Astrocyte of the cerebellum (primary cell): ENCODE measurements at places on chromosomes 4 and X.

GRCh38 chrX:7586126-7586525, 256.8 kb upstream of the VCX start:
- DNase-seq, result peak; percentile 9

GRCh38 chrX:19593690-19594089, 78.4 kb upstream of the MAP3K15 start:
- peak; percentile 35 for DNase-seq

DNA sequence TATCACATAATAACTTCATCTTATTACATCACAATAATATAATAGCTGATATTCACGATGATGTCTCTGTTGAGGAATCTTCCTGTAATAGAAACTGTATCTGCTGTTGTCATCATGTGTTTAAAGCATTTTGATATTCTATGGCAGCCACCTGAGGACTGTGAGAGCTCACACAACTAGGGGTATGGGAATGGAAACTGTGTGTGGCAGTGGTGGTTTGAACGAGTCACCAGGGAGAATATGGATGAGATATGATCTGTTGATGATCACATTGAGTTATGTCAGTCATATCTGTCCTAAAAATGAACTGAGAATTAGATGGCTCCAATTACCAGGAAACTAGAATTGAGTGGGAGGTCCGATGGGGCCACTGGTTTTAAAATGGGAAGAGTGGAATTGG, 169.6 kb downstream of the MID1IP1 start:
- no peak for DNase-seq

DNA sequence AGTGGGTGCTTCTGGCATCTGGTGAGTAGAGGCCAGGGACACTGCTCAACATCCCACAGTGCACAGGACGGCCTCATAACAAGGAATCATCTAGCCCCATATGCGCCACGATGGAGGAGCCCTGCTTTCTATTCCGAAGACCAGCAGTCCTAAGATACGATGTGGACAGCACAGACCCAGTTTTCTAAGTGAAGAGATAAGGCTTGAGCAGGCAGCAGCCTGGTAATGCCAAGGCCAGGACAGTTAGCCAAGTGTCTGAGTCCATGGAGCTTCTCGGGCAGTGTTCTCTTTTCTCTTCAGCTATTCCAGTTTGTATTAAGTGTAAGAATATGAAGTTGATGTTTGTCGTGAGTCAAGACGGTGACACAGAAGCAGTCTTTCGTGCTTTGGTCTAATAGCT, 112.7 kb downstream of the TBL1X start:
- no peak for DNase-seq

GRCh38 chr4:153790962-153791551, 2.2 kb upstream of the SFRP2 start:
- DNase-seq, result no peak

- no peak for DNase-seq
Observed at GRCh38 chr4:2925931-2926860, 37.0 kb downstream of the NOP14 start.

- peak; percentile 93 for DNase-seq
Observed at GRCh38 chr4:148441986-148442831, at the start of gene NR3C2. NR3C2 (minus strand) TSS chr4:148442414.

DNA sequence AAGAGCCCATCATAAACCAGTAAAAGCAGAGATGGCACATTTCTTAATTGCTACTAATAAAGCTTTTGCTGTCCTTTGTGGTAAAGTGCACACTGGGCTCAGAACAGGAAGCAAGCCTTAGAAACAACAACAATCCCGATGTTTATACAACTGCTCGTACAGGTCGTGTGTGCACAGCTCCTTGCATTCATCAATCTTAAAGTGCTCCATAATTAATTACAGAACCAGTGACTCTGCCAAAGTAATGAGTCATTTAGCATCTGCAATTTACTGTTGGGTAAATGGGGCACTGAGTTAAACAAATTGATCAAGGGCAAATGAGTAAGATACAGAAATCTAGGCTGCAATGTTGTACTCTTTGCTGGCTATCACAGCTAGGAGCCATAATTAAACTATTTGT, 61.3 kb upstream of the TXK start:
- peak; percentile 34 for DNase-seq

- no peak for DNase-seq
Observed at GRCh38 chrX:38181357-38181756, 39.3 kb downstream of the SRPX start.

- DNase-seq, result no peak
Observed at GRCh38 chr4:172815499-172816164, 353.0 kb upstream of the GALNT7 start.

DNA sequence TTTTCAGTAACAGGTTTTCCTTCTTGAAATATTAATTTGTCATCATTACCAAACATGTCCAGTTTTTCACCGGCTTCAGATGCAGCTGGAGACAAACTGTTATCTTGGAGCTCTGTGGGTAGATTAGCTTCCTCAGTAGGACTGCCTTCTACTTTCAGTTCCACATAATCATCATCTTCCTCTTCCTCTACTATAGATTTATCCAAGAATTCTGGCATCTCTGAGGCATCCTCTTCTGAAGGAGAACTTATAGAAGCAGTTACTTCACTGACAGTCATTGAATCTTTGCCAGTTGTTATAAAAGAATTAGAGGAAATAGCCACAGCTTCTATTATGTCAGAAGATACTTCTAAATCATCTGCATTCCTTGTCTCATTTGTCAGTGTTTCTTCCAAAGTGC, 162.9 kb downstream of the LRBA start:
- no peak for DNase-seq

DNA sequence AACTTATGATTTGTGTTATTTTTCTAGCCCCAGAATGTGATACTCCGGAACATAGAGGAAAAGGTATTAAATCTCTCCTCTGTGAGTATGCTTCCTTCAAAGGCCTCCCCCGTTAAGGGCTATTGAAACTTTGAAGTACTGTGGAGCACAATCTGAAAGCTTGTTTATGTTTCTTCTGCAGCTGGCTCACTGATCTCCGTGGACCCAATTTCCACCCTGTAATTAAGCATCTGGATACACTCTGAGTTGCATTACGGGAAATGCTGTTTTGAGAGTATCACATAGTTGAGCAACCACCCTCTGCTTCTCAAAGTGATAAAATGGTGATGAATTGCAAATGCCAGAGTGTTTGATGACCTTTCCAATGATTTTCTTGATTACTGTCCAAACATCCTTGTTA, 296.8 kb upstream of the PABPC5 start:
- DNase-seq, result no peak

DNA sequence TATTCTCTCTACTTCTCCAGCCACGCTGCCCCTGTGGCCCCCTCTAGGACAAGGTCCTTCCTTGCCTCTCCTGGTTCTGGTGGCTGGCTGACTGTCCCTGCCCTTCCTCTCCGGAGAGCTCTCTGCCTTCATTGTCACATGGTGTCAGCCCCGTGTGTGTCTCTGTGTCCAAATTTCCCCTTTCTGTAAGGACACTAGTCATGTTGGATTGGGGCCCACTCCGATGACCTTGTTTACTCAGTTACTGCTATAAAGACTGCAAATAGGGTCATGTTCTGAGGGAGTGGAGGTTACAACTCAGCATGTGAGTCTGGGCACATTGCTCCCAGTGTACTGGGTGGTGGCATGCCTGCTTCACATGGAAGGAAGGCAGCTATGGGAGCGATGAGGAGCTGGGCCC, 129.5 kb upstream of the PSAPL1 start:
- DNase-seq, result no peak

- no peak for DNase-seq
Observed at GRCh38 chrX:23815376-23815775, 32.4 kb downstream of the SAT1 start.

DNA sequence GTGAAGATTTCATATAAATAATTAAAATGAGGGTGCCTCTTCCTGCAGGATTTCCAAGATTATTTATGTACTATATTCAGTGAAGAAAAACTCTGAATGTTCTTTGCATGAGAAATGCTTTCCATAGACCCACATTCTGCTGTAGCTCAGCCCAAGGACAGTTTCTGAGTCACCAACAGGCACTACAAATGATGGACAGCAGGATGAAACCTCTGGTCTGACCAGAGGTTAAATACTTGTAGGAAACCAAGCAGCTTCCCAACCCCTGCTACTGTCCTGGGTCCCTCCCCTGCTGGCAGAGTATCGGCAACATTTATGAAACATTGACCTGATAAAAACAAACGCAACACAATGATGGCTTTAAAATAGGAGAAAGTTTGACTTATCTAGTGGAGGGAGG, 73.1 kb downstream of the CXXC4 start:
- no peak for DNase-seq

DNA sequence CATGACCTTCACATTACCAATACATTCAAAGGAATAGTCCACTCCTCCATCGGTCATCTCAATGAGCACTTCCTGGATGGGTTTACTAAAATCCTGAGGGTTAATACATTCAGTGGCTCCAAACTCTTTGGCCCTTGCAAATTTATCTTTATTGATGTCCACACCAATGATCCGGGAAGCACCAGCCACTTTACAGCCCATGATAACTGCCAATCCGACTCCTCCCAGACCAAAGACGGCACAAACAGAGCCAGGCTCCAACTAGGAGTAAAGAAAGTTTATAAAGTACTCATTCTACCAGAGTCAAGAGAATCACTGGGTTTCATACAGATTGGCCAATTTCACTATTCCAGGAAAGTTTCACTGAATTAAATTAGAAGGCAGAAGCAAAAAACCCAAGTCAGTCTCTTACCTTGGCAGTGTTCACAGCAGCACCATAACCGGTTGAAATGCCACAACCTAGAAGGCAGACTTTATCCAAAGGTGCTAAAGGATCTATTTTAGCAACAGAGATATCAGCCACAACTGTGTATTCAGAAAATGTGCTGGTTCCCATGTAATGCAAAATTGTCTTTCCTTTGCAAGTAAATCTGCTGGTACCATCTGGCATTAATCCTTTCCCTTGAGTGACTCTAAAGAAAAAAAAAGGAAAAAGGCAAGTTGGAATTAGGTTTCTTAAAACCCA, 12.2 kb downstream of the ADH5 start:
- no peak for DNase-seq

GRCh38 chr4:13584481-13584880, 40.2 kb upstream of the NKX3-2 start:
- no peak for DNase-seq

DNA sequence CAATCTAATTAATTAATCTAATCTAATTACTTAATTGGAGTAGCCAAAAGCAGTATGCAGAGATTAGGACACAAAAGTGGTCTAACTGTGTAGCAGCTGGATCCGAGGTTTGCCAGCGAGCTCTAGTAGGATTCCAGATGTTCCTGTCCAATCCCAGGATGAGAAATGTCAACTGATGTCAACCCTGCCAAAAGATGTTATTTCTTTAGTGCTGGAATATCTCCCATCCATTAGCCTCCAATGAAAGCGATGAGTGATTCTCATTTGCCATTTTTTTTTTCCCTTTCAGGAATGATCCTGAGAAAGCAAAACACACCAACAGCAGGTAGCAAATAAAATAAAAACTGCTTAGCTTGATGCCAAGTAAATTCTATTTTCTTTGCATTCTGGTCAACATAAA, 372.9 kb downstream of the STIM2 start:
- no peak for DNase-seq

DNA sequence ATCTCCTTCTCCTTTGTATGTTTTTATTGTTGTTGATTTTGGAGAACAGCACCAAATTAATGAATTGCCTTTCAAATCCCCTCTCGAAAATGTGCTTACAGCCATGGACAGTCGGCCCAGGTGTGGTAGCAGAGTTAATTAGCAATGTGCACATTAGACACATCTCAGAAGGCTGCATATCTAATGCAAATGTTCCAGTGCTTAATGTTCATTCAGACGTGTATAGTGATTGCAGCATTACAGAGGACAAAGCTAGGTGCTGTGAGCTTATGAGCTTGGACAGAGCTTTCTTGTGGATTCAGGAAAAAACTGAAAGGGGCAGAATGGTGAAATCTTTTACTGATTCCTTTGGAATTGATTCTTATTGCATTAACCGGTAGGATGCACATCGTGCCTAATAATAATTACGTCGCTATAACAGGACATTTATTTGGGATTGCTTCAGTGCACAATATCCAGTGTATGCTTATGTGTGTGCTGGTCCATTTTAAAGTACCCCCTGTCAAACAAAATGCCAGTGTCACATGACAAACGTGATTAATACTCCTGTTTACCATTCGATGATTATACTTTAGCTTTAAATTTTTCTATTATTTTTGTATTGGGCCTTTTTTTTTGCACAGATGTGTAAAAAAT, 552.9 kb upstream of the EPHA5 start:
- no peak for DNase-seq

DNA sequence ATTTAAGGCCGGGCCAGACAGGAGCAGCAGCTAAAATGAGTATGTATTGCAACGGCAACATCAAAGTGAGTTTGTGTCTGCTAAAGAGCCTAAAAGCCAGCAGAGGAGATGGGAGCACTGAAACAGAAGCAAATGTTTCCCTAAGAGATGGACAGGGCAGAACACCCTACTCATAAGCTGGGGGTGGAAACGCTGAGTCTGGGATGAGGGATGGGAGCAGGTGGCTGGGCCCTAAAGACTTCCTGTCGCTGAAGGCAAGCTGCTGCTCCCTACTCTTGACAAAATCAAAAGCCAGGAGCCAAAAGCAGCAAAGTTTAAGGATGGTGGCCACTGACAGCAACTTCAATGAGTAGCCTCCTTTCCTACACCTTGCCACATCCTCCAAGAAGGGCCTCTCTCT, 40.6 kb upstream of the NAP1L5 start:
- no peak for DNase-seq

GRCh38 chr4:146004730-146005129, 66.1 kb upstream of the ZNF827 start:
- DNase-seq, result no peak

DNA sequence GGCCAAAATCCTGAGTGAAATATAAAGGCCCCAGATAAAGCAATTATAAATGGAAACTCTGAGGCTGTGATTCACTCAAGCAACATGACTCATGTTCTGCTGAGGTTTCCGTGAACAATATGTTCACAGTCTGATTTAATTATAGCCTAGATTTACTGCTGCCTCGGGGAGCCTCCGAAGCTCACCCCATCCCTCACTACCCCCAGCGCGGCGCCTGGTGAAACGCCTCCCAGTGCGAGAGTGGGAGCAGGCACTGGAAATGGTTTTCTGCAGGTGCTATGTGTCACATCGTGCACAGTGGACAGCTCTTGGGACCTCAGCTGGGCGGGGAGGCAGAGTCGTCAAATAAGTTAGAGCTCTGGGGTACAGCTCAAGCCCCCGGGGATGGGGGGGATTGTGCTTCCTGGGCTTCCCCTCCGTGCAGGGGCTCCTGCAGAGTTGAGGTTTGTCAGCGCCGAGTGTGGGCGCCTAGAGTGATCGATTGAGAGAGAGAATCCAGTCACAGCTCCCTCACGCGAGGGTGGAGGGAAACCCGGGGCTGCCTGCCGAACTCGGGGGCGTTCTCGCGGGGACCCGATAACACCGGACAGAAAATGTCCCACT, 110.6 kb downstream of the PHKA2 start:
- peak; percentile 66 for DNase-seq

- DNase-seq, result no peak
Observed at GRCh38 chr4:113043591-113043990, 5.9 kb upstream of the ANK2 start.

DNA sequence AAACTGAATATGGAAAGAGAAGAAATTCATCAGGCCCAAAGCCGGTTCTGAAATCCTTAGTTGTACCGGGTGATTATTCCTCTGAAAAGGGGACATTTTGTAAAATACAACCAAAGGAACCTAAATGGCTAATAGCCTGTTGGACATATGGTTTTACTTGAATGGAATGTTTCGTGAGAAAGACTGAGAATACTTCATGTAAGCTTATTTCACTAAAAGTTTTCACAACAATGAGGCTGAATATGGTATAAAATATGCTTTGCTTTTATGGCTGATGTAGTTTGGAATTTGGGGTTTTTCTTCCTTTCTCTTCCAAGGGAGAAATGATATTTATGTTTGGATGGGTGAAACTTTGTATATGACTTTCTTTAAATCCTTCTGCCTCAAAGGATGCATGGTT, 2.7 kb downstream of the GRIA3 start:
- no peak for DNase-seq

GRCh38 chr4:64889906-64890610, 480.8 kb upstream of the TECRL start:
- DNase-seq, result peak; percentile 27
